ENCODE measurements at places on chromosomes 16 and 17.

- H3K36me3 ChIP-seq: peaks cover 8% of the 10 kb centered on the region
- no peaks in the 10 kb centered on the region for H3K27me3 ChIP-seq
- H3K4me1 ChIP-seq: peaks cover 22% of the 10 kb centered on the region
- DNase-seq: no peak
- H3K27ac ChIP-seq: no peak overlapping the region
- no peak overlapping the region for H3K4me3 ChIP-seq
These were observed 89.0 kb downstream of the SYCE1L start for GRCh38 chr16:77288222-77288621.

DNA sequence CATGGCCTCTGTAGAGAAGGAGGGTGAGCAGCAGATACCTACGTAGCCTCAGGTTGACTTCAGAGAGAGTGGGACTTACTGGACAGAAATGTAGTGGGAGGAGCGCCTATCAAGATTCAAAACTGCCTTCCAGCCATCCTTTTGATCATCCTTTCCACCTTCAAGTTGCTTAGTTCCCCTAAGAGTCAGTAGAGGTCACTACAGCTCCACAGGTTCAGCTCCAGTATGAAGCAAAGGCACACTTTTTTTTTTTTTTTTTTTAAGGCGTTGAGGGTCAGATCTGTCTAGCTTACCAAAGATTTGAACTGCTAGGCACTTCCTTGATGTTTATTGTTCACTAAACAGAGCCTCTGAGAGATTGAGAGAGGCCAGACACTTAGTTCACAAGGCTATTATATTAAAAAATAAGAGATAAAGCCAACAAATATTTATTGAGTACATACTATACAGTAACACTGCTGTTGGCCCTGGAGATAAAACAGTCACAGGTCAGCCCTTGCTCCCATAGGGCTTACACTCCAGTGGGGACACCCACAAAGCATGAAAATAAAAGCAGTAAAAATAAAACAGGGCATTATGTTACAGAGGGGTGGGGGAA, 3.1 kb downstream of the RNF227 start:
- peak overlapping the region; percentile 64 for H3K4me3 ChIP-seq
- H3K36me3 ChIP-seq: peaks cover 29% of the 10 kb centered on the region
- DNase-seq: no peak
- H3K27me3 ChIP-seq: no peaks in the 10 kb centered on the region

DNA sequence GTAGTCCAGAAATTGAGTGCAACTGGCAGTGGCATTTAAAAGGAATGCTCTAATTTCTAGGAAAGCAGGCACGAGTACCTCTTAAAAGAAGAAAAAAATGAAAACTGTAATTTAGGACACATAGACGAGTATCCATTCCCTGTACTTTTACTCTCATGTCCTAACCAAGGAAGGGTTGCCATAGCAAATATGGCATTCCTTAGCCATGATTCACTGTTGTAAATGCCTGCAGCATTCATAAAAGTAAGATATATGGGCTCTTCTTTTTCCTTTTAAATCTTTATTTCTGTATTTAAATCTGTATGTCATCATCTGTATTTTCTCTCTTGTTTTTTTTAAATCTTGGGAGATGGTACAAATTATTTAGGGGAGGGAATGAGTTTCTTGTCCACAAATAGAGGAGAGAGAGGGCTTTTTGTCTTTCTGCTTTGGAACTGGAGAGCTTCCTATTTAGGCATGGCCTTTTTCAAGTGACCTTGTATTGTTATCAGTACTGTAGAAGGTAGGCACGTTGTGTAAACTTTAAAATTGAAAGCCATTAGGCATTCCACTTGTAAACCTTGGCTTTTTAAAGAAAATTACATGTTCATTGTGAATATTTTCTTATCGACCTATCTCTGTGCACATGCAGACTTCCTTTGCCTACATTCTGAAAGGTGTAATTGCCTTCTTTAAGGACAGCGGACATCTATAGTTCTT, 50.0 kb downstream of the TENT4B start:
- peak overlapping the region; percentile 90 for H3K27ac ChIP-seq
- H3K4me3 ChIP-seq: peak overlapping the region; percentile 13
- H3K36me3 ChIP-seq: peaks cover 3% of the 10 kb centered on the region
- H3K27me3 ChIP-seq: no peaks in the 10 kb centered on the region

GRCh38 chr16:68047987-68048386, 24.9 kb downstream of the DUS2 start:
- peaks cover 8% of the 10 kb centered on the region for H3K36me3 ChIP-seq
- H3K27me3 ChIP-seq: no peaks in the 10 kb centered on the region
- no peak overlapping the region for H3K27ac ChIP-seq
- no peak overlapping the region for H3K4me3 ChIP-seq
- no peaks in the 10 kb centered on the region for H3K4me1 ChIP-seq

DNA sequence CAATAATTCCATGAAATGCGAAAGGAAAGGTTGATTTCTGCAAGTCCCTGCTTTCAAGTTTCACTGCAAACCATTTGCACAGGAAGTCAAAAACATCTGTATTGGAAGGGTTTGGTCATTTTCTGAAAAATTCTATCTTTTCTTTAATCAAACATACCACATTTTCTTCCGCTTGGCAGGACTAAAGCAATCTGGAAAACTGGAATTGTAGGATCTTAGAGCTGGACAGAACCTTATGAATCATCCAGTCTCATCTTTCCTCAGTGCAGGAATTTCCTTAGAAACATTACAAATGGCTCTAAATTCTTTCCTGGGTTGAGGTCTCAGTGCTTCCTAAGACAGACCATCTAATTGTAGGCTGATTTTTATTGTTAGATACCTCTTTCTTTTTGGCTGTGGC, 111.5 kb upstream of the ELAC2 start:
- no peaks in the 10 kb centered on the region for H3K27me3 ChIP-seq
- DNase-seq: no peak
- H3K4me3 ChIP-seq: no peak overlapping the region

GRCh38 chr17:20235747-20236146, 226.6 kb downstream of the SPECC1 start:
- H3K36me3 ChIP-seq: peaks cover 4% of the 10 kb centered on the region
- no peaks in the 10 kb centered on the region for H3K27me3 ChIP-seq
- H3K4me3 ChIP-seq: no peak overlapping the region
- H3K27ac ChIP-seq: no peak overlapping the region
- no peak for DNase-seq

- no peak overlapping the region for H3K4me3 ChIP-seq
- peaks cover 6% of the 10 kb centered on the region for H3K4me1 ChIP-seq
- no peak for DNase-seq
- H3K36me3 ChIP-seq: no peaks in the 10 kb centered on the region
- H3K27me3 ChIP-seq: no peaks in the 10 kb centered on the region
These were observed 25.2 kb upstream of the SMPD3 start for GRCh38 chr16:68473358-68474070.

DNA sequence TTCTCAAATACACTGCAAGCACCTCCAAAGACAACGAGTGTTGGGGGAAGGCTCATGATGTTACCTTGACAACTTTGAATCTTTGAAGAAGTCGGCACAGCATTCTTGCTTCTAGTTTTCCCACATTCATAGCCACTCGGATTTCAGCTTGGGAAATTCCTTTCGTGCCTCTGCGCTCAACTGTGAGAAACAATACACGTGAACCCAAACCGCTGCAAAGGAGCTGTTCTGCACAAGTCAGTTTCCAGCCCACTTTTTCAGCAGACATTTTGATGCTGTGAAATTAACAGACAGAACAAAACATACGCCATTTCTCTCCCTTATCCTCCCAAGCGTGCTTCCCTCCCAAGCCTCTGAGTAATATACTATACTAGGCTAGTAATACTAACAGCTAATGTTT, 41.2 kb downstream of the GTF3C1 start:
- no peak overlapping the region for H3K27ac ChIP-seq
- H3K4me1 ChIP-seq: peaks cover 7% of the 10 kb centered on the region
- H3K36me3 ChIP-seq: peaks cover 53% of the 10 kb centered on the region
- no peak overlapping the region for H3K4me3 ChIP-seq
- DNase-seq: no peak

Data from type B pancreatic cell (in vitro differentiated cells).